Left colon (tissue), 2 donors: ENCODE measurements at places on chromosomes 4 and X. TPM values are rescaled to one million over a fixed set of nuclear protein-coding genes. Genes with fewer than 3 reads are reported as not detected.

The PLS3 gene
- 21.2 TPM for total RNA-seq

The PDZD4 gene
- 3.8 TPM for total RNA-seq

DNA sequence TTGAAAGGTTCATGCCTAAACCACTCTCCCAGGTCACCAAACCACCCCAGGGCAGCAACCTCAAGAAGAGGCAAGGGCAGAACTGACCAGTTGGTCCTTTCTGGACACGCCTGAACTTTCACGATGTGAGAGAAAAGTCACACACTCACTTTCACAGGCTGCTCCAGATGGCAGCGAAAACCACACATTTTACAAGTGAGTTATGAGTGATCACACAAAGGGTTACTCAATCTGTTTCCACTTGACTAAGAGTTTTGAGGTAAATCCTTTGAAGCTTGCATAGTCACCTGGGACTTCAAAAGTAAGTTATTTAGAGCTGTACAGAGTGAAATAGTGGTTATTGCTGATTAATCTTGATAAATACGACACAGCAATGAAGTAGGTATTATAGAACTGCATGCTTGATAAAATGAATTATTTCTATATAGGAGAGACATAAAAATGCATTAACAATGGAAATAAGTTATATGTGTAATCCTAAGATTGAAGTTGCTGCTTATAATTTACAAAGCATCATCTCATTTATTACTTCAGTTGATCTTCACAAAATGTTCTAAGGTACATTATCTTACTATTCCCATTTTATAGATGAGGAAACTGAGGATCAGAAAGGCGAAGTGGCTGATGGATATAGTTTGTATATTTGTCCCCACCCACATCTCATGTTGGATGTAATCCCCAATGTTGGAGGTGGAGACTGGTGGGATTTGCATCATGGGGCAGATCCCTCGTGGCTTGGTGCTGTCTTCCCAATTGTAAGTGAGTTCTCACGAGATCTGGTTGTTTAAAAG lies 103.0 kb upstream of the KLF3 start:
- DNase-seq: no peak

The KLHL13 gene
- 3.0 TPM for total RNA-seq

DNA sequence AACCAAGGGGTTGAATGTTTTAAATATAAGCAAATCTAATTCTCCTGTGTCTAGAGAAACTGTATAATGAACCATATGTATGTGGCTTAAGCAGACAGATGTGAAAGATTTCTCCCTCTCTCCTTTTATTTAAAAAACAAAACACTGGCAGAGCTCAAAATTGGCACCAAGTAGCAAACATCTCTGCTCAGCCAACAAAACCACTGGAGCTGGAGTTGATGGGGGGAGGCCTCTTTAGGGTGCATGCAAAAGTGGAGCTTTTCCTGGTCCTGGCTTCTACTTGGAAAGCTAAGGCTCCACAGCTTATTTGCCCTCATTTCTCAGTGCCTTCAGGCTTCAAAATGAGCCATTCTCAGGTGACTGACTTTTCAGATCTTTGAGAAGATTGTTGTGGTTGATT lies 95.6 kb downstream of the REPS2 start:
- no peak for DNase-seq

- no peak for DNase-seq
Observed at GRCh38 chr4:144350706-144351105, 210.2 kb upstream of the GYPA start.

- no peak for DNase-seq
Observed at GRCh38 chrX:26783512-26784225, 567.7 kb downstream of the MAGEB5 start.

GRCh38 chr4:111215755-111216154 lies 592.9 kb upstream of the PITX2 start:
- no peak for DNase-seq

The PLP1 gene
- total RNA-seq: 3.9 TPM

The MAGED1 gene
- total RNA-seq: 76.1 TPM

The FABP2 gene
- total RNA-seq: 104 TPM

The SMPX gene
- total RNA-seq: not detected

GRCh38 chr4:71151054-71151453 lies 157.6 kb downstream of the DCK start:
- no peak for DNase-seq
